ENCODE measurements at places on chromosomes 7 and 10.

GRCh38 chr7:85823396-85824080, 636.7 kb upstream of the SEMA3D start:
- no peak for DNase-seq

GRCh38 chr7:37265006-37265405, 183.7 kb downstream of the ELMO1 start:
- no peak for DNase-seq

- DNase-seq: no peak
Observed at GRCh38 chr10:122515022-122515424, 45.5 kb upstream of the DMBT1 start.

GRCh38 chr10:83518779-83519178, 620.5 kb upstream of the GHITM start:
- no peak for DNase-seq

- no peak for DNase-seq
Observed at GRCh38 chr10:112446055-112446854, 459 bp downstream of the ZDHHC6 start.

DNA sequence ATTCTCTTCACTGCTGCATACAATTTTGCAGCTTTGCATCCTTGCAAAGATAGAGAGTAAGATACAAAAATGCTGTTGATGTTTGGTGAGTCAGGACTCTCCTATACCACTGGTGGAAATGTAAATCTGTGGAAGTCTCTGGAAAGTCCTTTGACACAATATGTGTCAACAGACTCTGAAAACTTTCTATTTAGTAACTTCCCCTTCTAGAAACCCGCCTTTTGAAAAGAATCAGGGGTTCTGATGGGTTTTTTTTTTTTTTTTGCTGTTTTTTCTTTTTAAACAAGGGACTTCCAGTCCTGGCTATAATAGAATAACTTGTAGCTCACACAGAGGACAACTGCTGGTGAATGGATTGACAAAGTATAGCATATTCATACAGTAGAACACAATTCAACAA, 16.4 kb downstream of the NOD1 start:
- DNase-seq: no peak

DNA sequence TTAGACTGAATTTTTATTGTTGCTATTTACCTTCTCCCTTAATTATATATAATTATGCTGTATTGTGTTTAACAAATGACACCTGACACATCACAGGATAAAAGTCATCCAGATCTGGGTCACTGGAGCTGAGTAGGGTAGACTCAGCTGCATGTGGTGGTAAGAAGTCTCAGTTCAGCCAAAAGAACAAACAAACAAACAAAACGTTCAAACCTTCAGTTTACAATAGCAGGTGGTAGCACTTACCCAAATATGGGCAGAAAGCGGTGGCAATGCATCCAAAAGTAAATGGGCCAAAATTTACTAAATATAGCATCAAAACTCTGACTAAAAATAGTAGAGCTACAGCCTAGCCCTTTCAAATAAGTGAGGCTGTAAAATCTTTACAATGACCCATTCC, 42.2 kb downstream of the ZWINT start:
- DNase-seq: no peak

DNA sequence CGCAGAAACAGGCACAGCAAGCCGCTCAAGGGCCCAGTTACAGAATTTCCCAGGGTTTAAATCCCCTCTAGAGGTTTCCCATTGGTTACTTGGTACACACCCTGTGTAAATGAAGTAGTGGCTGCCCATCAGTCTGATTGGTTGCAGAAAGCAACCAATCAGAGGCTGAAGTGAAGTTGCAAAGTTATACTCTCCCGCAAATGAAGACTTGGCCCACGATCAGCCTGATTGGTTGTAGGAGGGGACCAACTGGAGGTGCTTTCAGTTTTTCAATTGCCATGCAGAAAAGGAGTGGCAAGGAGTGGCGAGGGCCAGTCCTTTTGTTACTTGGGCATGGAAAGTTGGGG, 909.2 kb upstream of the AUTS2 start:
- no peak for DNase-seq

DNA sequence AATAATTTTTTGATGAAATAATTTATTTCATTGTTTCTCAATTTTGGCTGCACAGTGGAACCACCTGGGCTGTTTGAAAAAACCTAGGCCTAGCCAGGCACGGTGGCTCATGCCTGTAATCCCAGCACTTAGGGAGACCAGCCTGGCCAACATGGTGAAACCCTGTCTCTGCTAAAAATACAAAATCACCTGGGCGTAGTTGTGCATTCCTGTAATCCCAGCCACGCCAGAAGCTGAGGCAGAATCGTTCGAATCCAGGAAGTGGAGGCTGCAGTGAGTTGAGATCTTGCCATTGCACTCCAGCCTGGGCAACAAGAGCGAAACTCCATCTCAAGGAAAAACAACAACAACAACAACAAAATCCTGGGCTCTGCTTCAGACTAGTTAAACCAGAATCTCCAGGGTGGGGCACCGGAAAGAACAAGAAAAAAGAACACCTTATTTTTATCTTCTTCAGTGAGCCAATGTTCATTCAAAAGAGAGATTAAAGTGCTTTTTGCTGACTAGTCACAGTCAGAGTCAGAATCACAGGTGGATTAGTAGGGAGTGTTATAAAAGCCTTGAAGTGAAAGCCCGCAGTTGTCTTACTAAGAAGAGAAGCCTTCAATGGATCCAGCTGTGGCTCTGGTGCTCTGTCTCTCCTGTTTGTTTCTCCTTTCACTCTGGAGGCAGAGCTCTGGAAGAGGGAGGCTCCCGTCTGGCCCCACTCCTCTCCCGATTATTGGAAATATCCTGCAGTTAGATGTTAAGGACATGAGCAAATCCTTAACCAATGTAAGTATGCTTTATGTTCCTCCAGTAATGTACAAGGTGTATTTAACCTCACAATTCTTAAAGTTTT, at the start of gene CYP2C18:
Gene CYP2C18 (plus strand): TSS at position 516 of the 841 bp plus-strand sequence. CDS start 91 bp downstream, at position 607.
- DNase-seq: no peak

DNA sequence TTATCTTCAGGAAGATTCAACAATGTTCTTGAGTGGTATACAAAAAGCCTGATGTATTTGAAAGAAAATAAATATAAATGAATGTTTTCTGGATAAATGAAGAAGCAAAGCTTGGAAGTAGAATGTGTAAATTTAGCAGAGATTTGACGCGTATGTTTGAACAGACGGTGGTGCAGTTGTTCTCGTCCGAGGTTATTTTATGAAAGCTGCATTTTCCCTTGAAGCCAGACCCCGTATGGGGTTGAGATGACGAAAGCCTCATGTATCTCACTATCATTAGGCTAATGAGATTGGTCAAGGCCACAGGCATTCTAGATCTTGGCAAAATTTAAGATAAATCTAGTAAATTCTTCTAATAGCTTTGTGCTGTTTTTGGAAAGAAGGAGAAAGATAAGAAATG, 195.2 kb downstream of the NXPH1 start:
- no peak for DNase-seq

DNA sequence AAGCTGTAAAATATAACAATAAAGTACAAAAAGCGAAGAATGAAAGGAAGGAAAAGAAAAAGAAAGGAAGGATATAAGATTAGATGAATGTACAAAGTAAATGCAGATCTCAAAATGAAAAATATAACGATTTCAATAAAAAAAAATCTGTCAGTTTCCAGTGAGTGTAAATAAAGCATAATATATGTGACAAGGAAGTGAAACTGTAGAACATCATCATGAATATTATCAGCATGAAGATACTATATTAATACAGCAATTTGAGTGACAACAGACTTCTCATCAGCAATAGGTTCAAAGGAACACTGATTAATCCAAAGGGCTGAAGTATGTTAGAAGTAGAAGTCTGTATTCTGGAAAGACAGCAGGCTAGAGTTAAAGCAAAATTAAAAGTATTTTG, 659.5 kb upstream of the MBL2 start:
- DNase-seq: no peak

GRCh38 chr7:108875139-108875538, 305.5 kb downstream of the DNAJB9 start:
- DNase-seq: no peak

DNA sequence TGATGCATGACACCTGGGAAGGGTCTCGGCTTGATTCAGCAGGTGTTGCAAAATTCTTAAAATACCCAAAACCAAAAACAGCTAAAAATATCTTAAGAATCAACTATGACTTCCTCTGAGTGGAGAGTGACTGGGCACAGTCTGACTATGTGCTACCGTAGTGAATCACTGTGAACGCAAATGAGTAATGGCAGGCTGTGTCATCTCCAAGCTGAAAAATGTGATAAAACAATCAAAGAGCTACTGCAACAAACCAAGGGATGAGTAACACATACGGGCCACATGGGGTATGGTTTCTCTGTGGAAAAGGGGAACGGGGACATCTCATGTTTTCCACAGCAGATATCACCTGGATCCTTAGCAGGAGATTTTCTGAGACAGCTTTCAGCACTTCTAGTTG, 127.5 kb downstream of the ABCA13 start:
- peak; percentile 28 for DNase-seq

- DNase-seq: peak; percentile 44
Observed at GRCh38 chr7:126659124-126659523, 593.6 kb downstream of the GRM8 start.

- DNase-seq: no peak
Observed at GRCh38 chr10:70169011-70169410, 1.3 kb downstream of the SAR1A start.

DNA sequence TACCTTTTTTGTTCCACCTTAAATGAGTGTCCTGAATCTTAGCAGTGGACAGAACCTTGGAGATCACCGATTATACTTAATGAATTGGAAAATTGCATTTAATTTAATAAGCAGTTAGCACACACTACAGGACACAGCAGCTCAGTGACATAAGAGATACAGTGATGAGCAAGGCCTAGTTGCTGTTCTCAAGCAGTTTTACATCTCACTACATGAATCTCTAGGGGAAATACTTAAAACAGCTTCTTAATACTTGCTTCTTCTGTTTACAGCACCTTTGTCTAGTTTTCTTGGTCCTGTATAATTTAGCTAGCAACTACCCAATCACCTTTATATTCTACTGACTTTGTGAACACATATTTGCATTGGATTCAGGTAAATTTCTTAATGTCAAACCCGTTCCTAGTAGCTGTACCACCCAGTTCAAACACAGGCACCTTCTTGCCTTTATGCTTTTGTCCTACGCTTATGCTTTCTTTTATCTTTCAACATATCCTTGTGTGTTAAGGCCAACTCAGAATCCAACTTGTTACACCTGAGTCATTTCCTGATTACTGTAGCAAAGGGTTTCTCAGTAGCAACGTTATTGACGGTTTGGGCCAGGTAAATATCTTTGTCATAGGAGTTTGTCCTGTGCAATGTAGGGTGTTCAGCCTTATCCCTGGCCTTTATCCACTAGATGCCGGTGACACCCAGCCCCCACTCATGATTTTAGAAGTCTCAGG, 1.8 kb downstream of the STAM start:
- no peak for DNase-seq

DNA sequence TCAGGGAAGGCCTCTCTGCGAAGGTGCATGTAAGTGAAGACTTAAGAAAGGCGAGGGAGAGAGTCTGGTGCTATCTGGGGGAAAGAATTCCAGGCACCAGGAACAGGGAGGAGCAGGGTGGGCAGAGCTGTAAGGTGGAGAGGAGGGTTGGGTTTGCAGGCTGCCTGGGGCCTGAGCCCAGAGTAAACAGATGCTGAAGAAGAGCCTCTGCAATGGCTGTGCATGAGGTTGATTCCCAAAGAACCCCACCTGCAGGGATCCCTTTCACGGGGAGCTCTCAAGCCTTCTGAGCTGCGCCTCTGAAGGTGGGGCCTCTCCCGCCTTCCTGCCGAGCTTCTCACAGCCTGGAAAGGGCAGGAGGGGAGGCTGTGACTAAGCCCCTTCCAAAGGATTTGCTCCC, 115.1 kb downstream of the RNF216 start:
- DNase-seq: no peak

DNA sequence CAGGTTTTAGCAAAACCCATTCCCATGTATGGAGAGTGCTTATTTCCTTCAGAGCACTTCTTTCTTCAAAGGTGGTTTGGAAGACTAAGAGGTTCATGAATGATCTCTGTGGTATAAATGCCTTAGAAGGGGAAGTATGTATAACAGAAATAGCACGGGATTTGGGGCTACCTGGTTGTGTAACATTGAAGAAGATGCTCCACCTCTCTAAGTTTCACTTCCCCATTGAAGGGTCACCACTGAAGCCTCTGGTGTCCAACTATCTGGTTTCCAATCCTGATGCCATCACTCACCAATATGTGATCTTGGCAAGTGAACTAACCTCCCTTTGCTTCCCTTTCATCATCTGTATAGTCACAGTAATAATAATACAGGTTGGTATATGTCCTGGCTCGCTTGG, 37.2 kb downstream of the CYCS start:
- DNase-seq: peak; percentile 50

GRCh38 chr10:89283936-89284475, 17.8 kb upstream of the IFIT2 start:
- no peak for DNase-seq

GRCh38 chr10:15369256-15370211, 1.6 kb downstream of the FAM171A1 start:
- peak; percentile 23 for DNase-seq

DNA sequence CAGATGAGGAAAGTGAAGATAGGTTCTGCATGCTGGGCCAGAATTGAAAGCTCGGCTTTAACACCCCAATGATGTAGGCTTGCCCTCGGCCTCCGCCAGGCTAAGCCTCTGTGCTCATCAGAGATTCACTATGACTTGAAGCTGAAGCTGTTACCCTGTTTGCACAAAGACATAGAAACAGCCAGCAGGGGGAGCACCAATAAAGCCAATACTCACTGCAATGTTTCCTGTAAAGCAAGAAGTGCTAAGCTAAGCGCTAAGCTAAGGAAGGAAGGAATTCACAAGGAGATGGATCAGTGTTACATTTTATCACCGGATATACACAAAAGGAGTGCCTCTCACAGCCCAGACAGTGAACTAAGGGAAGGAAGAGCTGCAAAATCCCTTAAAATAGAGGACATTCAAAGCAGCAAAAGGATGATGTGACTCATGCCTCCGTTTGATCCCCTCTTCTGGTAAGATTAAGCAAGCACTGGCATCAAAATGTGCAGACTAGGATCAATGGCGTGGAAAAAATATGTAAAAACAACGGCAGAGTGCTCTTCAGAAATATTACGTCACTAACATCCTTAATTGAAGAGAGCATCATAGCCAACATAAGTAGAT, 153.8 kb downstream of the COBL start:
- DNase-seq: peak; percentile 58

GRCh38 chr10:110233846-110234245, 26.4 kb downstream of the MXI1 start:
- no peak for DNase-seq

DNA sequence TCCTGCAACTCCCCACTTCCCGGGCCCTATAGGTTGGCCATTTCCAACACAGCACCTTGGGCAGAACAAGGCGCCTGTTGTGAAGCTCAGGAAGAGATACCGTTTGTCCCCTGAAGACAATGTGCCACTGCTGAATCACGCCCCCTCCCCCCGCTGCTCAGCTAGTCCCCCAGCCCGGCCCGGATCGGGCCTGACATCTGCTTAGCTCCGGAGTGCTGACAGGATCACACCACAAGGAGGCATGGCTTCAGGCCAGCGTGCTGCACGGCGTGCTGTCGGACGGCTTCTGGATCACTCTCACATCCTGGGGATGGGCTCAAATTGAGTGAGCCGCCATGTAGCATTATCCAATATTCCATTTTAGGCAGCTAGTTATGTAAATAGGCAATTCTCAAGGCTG, 62.1 kb upstream of the EFCAB10 start:
- DNase-seq: no peak

Measured in GM13976 (cell line).